ENCODE measurements at places on chromosomes 3 and 15.

DNA sequence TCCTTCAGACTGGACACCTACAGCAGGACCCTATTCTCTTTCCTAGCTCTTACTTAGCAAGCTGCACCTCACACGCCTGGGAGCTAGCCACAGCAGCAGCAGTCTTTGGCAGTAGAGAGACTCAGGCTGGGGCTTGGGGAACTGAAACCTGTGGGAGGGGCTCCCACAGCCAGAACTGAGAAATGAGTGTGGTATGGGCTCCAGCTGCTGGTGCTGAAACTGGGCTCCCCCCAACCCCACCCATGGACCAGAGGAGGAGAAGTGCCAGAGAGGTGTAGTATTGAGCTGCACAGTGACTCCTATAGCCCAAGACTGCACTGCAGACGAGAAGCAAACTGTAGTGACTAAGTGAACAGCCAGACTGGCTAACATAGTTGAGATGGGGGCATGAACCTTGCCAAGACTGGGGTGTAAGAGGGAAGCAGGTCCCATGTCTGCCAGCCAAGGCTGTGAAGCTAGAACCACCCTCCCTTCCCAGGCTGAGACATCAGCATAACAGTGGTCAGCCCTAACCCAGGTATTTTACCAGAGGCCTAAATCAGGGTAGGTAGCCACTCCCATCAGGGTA, 62.5 kb downstream of the MYO5A start:
- peak; percentile 71 for DNase-seq

DNA sequence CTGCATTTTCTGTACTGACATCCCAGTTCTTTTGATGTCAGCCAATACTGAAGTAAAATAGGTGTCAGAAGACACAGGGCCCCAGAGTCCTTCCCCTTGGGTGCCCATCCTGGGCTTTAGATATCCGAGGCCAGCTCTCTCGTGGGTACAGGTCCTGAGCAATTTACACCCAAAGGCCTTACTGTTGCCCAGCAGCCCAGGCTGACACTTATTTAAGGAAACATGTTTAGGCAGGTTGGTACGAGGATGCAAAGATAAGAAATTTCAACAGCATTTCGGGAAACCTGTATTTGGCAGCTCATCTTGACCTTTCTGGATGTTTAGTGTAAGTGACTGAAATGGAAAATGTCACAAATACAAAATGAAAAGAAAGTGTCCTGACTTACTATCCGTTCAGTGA, 130.0 kb upstream of the IL12A start:
- DNase-seq: no peak

DNA sequence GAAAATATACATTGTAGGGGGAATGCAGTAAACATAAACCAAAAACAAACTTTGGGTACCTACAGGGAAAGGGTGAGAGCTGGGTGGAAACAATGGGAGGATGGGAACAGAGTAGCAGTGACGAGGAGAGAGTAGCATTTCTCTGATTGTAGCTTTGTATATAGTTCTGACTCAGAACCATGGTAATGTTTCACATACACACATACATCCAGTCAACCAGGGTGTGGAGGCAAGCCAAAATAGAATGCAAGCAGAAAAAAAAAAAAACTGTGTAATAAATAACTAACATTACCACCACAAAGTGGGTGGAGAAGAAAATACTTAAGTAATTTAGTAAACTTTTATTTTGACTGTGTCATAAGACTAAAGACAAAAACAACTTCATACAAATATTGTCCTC, 27.2 kb downstream of the BCL2A1 start:
- peak; percentile 50 for DNase-seq

DNA sequence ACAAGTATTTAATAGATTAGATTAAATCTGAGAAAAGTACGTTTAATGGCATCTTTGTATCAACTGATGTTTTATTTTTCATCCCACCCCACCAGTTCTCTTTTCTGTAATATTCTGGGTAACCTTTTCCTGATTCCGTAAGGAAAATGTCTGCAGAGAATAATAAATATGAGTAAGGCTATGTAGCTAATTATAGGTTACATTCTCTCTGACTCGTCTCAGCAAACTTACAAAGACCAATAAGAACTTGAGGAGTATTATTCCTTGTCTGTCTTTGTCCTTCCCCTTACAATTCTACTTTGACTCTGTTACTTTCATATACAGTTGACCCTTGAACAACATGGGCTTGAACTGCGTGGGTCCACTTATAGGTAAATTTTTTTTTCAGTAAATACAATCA, 12.1 kb downstream of the SNAP23 start:
- DNase-seq: no peak

DNA sequence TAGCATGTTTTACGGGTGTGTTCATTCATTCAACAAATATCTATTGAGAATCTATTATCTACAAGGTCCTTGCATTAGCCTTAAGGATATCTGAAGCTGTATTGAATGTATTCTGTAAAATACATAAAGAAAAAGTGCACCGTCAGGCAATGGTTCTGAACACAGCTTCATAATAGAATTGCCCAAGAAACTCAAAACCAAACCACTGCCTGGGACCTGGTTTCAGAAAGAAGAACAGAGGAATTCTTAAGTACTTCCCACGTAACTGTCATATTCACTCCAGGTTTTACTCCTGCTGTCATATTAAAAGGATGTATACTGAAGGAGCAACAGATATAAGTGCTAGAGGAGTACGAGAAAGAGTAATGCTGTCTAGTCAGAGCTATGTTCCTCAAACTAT, 115.9 kb downstream of the FGF12 start:
- DNase-seq: no peak

DNA sequence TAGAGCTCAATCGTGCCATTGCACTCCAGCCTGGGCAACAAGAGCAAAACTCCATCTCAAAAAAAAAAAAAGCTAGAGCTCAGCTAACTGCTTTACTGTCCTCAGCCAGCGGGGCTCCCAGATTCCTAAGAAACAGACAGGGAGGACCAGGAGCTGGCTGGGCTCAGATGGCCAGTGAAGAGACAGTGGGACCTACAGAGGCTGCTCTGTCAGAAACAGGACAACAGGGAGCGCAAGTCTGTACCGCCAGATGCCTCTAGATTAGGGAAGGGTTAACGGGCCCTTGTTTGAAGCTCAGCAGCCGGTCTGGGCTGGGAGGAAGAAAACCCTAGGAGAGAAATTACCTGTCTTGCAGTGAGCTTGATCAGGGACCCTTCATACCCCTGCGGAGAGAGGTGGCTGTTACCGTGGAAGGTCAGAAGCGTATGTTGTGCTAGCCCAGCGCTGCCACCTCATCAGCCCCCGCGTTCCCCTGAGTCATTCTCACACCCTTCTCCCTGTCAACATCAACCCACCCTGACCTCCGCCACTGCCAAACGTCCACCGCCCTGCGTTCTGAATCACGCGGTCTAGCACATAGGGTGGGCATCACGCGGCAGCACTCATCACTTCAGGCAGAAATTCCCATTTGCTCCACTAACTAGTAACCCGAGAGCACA, 25.3 kb downstream of the RBPMS2 start:
- no peak for DNase-seq

DNA sequence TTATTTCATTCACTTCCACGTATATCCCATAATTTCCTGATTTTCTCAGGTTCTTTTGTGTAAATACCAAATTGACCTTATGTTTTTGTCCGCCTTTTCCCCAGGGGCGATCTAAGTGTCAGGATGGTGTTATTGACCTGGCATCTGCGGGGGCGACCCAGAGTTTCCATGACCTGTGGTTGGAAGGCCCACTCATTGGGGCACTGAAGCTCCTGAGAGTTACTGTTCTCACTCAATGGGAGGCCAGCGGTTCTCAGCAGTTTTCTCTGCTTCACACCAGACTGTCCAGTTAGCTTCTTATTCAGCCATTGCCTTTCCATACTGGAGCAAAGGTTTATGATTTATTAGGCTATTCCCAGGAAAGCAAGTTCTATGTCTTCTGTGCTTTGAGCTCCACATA, 53.3 kb downstream of the B3GALNT1 start:
- no peak for DNase-seq

DNA sequence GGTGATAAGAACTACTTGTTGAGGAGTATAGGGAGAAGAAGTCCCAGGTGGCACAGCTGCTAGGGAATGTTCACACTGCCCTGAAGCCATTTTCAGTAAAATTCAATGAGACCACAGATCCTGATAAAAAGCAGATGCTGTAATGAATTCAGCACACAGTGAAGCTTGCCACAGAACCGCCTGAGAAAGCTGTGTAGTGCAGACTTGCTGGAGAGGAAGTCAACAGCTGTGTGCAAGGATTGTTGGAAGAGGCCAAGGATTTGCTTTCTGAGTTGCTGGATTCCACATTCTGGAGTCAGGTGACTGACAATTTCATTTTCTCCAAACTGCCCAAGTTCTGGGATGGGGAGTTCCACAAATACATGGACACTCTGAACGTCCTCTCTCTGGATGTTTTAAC, 70.9 kb downstream of the ANP32A start:
- DNase-seq: no peak

GRCh38 chr3:16820485-16820884, 64.3 kb upstream of the PLCL2 start:
- no peak for DNase-seq

GRCh38 chr3:48679411-48680391, 6.0 kb downstream of the NCKIPSD start:
- DNase-seq: no peak

- no peak for DNase-seq
These were observed 7.5 kb upstream of the FAN1 start for GRCh38 chr15:30896211-30896606.

DNA sequence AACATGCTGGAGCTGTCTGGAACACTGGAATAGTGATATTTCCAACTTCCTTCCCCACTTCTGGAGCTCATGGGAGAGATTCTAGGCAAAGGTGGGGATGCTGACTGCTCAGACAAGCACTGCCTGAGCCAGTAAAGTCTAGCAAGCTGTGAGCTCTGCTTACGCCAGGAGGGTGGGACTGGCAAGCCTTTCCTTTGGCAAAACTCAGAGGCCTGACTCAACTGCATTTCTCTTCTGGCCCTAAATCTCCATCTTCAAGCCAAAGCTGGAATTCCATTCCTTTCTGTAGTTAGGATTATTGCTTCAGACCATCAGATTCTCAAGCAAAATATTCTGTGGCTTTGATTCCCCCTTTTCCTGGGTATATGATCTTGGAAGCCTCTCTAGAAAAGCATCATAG, 20.3 kb upstream of the EPB42 start:
- no peak for DNase-seq

GRCh38 chr15:81155375-81156218, 21.5 kb downstream of the CFAP161 start:
- DNase-seq: no peak

- DNase-seq: peak; percentile 52
These were observed 4.5 kb upstream of the GATA2 start for GRCh38 chr3:128497305-128498126.

- no peak for DNase-seq
These were observed 6.2 kb downstream of the CORO2B start for GRCh38 chr15:68584756-68585573.

GRCh38 chr15:98717942-98718341, 69.6 kb downstream of the IGF1R start:
- DNase-seq: no peak

DNA sequence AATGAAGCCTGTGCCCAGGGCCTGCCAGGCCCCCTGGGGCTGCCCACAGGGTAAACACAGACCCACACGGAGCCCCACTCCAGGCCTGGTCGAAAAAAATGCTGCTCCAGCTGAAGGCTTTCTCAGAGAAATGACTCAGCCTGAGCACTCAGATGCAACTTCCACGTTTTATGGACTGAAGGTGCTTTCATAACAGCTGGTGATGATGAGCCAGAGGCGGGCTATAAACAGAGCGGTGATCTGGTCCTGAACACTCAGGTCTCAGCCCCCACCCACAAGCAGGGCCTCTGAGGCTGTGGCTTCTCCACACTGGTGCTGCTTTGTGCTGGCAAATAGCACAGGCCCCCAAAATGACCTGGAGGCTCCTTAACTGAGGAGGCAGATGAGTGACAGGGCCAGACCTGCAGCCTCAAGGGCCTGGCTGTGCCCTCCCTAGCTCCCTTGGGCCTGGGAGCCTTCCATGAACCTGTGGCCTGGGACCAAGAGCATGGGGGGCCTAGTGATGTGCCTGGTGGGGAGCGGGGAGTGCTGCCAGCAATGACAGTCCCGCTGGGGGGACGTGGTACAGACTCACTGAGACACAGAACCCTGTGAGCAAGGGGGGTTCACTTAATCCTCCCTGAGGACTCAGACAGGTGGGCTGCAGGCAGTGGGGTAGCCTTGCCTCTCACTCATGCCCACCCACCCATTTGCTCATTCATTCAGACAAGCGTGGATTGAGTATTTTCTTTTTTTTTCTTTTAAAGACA, 23.0 kb upstream of the FURIN start:
- no peak for DNase-seq

- DNase-seq: no peak
These were observed 45.8 kb upstream of the PCSK6 start for GRCh38 chr15:101535170-101535902.

DNA sequence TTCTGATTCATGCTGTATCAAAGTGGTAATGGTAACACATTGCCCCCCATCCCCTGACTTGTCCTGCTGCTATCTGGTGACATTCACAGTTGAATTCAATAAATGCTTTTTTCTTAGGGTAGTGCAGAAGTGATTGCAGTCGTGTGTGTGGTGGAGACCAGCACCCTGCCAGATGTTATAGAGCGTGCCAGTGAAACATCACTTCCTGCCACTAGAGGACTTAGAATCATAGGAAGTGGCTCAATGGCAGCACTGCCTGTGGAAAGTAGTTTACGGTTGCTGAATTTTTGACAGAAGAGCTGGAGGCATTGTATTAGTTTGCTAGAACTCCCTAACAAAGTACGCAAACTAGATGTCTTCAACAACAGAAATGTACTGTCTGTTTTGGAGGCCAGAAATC, 37.4 kb upstream of the P2RY12 start:
- DNase-seq: no peak
